Body of pancreas (tissue), 4 donors: ENCODE measurements at places on chromosomes 1 and 21. TPM values are rescaled to one million over a fixed set of nuclear protein-coding genes. Genes with fewer than 3 reads are reported as not detected.
A peak's percentile ranks its signal among the peaks of the same experiment; 100 is the strongest.

The MTARC2 gene
- total RNA-seq: 37.9 TPM

The FAM163A gene
- not detected for total RNA-seq

- peak overlapping the region; percentile 95 for H3K27ac ChIP-seq
- H3K27me3 ChIP-seq: no peaks in the 10 kb centered on the region
- peaks cover 43% of the 10 kb centered on the region for H3K4me1 ChIP-seq
These were observed 7.7 kb upstream of the LMNA start for GRCh38 chr1:156106624-156107488.

GRCh38 chr1:216422821-216423520 lies at the start of gene USH2A:
Gene USH2A, minus strand, starts transcription at chr1:216423448. Its CDS starts 1,112 bp downstream, at chr1:216422336.
- peaks cover 6% of the 10 kb centered on the region for H3K4me1 ChIP-seq
- H3K27ac ChIP-seq: no peak within 1 kb of the TSS
- no peak within 1 kb of the TSS for H3K4me3 ChIP-seq

DNA sequence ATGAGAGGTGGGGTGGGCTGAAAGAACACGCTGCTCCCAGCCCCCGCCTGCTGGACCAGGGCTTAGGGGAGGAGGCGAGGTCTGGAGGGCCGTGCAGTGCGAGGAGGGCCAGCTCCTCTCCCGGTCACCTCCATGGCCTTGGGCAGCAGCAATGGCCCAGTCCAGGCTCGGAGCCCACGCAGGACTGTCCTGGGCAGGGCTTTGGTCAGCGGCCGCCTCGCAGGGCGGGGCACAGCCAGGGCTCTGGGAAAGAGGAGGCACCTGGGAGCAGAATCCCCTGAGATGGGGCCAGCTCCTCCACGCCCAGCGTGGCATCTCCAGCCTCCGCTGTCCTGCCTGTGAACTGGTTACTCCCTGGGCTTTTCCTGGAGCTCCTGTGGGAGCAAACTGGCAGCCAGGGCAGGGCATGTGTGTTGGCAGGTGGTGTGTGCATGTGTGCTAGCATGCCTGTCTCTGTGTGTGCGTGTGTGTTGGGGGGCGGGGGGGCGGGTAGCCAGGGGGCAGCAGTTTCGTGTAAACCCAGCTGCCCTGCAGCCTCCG lies 27.4 kb downstream of the ARHGEF16 start:
- no peaks in the 10 kb centered on the region for H3K36me3 ChIP-seq
- H3K4me3 ChIP-seq: no peak overlapping the region
- DNase-seq: no peak
- H3K27ac ChIP-seq: no peak overlapping the region
- peaks cover 7% of the 10 kb centered on the region for H3K4me1 ChIP-seq

DNA sequence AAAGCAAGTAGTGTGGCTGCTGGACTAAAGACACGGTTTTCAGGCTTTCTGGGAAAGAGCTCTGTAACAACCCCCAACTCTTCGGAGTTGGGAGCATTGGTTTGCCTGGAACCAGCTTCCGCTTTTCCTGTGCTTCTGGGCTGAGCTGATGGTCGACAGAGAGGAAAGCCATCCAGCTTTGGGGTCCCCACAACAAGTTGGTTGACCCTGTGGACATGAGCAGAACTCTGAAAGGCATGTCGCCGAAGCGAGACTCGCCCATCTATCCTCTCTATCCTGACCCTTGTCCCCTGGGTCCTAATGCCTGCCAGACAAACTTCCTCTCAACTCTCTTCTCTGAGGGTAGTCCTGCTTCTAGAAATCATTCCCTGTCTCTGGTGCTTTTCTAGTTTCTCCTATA lies 31.9 kb upstream of the FCGR2A start:
- H3K4me1 ChIP-seq: no peaks in the 10 kb centered on the region
- no peak for DNase-seq
- H3K27ac ChIP-seq: no peak overlapping the region
- no peak overlapping the region for H3K4me3 ChIP-seq
- H3K27me3 ChIP-seq: no peaks in the 10 kb centered on the region

DNA sequence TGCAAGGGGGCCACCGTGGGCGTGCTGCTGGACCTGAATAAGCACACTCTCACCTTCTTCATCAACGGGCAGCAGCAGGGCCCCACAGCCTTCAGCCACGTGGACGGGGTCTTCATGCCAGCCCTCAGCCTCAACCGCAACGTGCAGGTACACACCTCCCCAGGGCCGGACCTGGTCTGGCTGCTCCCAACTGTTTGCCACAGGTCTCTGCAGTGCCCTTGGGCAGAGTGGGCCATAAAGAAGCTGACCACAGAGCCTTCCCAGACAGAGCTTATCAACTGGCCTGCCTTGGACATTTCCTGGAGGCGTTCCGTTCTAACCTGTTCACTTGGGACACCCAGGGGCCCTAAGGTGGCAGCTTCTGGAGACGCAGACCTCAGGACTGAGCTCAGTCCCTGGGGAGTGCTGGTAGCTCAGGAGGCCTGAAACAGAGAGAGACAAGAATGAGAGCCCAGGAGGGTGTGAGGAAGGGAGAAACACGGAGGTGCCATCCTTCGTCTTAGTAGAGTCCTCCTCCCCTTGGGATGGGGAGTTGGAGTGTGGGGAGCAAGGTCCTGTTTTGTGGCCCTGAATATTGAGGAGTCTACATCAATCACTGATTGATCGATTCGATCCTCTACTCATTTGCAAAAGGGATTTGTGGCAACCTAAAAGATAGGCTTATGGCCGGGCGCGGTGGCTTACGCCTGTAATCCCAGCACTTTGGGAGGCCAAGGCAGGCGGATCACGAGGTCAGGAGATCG lies 27.0 kb upstream of the GNPAT start:
- DNase-seq: no peak
- H3K36me3 ChIP-seq: no peaks in the 10 kb centered on the region
- no peak overlapping the region for H3K27ac ChIP-seq
- no peaks in the 10 kb centered on the region for H3K27me3 ChIP-seq

The C1QC gene
- 103 TPM for total RNA-seq

The GPR25 gene
- total RNA-seq: not detected

- no peaks in the 10 kb centered on the region for H3K36me3 ChIP-seq
- no peaks in the 10 kb centered on the region for H3K4me1 ChIP-seq
- no peaks in the 10 kb centered on the region for H3K27me3 ChIP-seq
- no peak for DNase-seq
These were observed 20.6 kb downstream of the COL6A2 start for GRCh38 chr21:46118316-46119143.

- H3K27me3 ChIP-seq: no peaks in the 10 kb centered on the region
- DNase-seq: no peak
- H3K27ac ChIP-seq: no peak overlapping the region
- no peak overlapping the region for H3K4me3 ChIP-seq
- H3K36me3 ChIP-seq: no peaks in the 10 kb centered on the region
These were observed 9.7 kb downstream of the HSD11B1 start for GRCh38 chr1:209714338-209714737.

DNA sequence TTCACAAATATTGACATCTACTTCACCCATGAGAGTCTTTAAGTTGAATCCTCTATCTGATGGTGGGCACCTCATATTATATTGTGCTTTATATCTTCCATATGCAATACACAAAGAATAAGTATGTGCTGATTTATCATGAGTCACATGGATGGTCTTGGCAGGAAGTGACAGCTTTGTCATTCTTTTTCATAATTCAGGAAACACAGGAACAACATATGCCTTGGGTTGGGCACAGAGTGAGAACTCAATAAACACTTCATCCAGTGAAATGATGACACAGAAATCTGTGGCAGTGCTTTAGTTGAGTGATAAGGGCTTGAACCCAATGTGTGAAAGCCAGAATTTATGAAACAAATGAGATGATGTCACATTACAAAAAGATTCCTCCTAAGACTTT lies 41.2 kb downstream of the GADD45A start:
- H3K4me1 ChIP-seq: peaks cover 18% of the 10 kb centered on the region
- H3K4me3 ChIP-seq: no peak overlapping the region
- no peaks in the 10 kb centered on the region for H3K36me3 ChIP-seq

DNA sequence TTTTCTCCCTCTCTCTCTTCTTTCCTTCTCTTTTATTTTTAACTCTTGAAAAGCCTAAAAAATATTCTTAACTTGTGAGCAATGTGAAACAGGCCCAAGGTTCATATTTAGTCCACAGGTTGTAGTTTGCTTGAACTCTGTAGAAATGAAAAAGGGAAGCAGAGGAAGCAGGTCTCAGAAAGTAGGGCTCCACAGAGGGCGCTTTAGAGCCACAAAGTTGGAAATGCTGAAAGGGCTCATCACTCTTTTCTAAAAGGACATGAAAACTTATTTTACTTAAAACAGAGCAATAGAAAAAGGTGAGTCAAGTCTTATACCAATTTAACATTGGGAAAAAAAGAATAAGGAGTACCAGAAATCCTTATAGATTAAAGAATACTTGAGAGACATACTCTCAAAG lies 247.0 kb downstream of the USP25 start:
- no peaks in the 10 kb centered on the region for H3K4me1 ChIP-seq
- H3K36me3 ChIP-seq: no peaks in the 10 kb centered on the region
- H3K27me3 ChIP-seq: no peaks in the 10 kb centered on the region
- no peak overlapping the region for H3K4me3 ChIP-seq
- no peak overlapping the region for H3K27ac ChIP-seq

- peak; percentile 51 for DNase-seq
- H3K27me3 ChIP-seq: no peaks in the 10 kb centered on the region
- H3K4me1 ChIP-seq: peaks cover 90% of the 10 kb centered on the region
- H3K4me3 ChIP-seq: no peak overlapping the region
These were observed 79.7 kb downstream of the PBX1 start for GRCh38 chr1:164638492-164639202.
